ENCODE measurements at places on chromosomes 7 and 10. TPM values are rescaled to one million over a fixed set of nuclear protein-coding genes. Genes with fewer than 3 reads are reported as not detected.

Gene NODAL
- total RNA-seq, result not detected

Gene CD36
- total RNA-seq, result 897 TPM

Gene POM121
- total RNA-seq, result 39.4 TPM

Gene SLF2
- 16.6 TPM for total RNA-seq

Gene INSYN2A
- 0.48 TPM for total RNA-seq

Gene ARL5B
- 37.3 TPM for total RNA-seq

Gene ABCF2
- 43.1 TPM for total RNA-seq

Gene INTS1
- total RNA-seq, result 39.4 TPM

All from omental fat pad (tissue), 4 donors.